ENCODE measurements at places on chromosomes 6 and 20.
A peak's percentile ranks its signal among the peaks of the same experiment; 100 is the strongest.

DNA sequence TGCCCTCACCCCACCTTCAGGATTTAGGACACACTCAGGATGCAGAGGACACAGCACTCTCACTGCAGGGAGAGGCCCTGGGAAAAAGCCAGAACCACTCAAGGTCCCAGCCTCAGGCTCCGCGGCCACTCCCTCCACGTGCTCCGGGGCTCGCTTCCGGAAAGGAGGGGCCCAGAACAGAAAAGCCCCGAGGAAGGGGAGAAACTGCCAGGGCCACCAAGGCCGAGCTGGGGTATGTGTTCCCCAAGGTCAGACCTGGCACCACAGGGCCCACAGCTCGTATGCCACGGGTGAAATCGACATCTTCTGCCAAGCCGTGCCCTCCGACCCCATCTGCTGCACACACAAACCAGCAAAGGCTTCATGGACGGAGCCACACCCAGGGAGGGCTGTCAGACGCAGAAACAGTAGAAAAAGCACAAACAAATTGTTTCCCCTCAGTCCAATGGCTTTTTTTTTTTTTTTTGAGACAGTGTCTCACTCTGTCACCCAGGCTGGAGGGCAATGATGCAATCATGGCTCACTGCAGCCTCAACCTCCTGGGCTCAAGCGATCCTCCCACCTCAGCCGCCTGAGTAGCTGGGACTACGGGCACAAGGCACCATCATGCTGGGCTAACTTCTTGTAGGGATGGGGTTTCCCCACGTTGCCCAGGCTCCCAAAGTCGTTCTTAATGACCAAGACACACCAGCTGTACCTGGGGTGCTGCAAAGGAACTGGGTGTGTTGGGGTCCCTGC is 33.4 kb downstream of the SLC2A4RG start:
- DNase-seq, result no peak

DNA sequence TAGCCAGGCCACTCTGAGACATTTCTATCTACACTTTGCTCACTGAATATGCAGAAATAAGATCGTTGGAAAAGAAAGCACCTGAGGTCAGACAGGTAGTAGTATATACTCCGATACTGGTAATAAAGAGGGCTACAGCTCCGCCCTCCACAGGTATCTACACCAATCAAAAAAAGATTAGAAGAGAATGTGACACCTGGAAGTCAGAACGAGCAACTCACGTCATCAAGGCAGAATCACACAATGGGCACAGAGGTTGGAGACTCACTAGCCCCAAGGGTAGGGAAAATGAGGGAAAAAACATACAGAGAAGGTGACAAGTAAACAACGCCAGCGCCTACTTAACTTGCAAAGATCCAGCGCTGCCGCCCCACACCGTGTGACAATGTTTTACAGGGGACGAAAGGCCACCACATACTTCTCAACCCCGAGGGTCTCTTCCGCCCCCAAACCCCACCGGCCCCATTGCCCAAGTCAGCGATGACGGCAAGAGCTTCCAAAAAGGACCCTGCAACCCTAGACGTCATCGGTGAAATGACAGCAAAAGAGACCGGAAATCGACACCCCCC is 653 bp downstream of the LMBRD1 start:
- peak; percentile 13 for DNase-seq

GRCh38 chr6:111061508-111061907 is 25.8 kb upstream of the SLC16A10 start:
- DNase-seq, result no peak

DNA sequence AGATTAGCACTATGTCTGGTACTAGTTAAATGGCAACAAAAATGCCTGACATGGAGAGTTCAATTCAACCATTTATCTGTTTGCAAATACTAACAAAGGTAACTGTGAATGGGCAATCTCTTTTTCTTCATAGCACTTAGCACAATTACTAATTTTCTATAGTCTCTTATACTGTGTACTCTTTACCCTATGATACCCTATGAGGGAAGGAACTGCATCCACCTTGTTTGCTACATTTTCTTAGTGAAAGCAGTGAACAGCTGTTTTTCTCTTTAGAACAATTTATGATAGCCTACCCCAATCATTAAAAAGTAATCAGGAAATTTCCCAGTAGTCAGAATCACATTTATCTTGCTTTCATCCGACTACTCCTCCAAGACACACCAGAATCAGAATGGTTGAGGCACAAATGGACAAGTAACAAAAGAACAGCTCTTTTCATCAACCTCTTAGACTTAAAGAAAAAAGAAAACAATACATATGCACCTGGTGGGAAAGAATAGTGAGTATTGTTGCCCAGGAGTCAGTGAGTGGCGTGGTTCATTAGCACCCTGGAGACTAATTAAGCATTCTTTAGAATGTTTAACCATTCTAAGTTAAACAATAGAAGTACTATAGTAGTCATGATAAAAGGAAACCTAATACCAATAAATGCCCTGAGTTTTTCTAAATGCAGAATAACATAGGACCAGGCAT is 16.7 kb downstream of the ZNF292 start:
- DNase-seq, result no peak

DNA sequence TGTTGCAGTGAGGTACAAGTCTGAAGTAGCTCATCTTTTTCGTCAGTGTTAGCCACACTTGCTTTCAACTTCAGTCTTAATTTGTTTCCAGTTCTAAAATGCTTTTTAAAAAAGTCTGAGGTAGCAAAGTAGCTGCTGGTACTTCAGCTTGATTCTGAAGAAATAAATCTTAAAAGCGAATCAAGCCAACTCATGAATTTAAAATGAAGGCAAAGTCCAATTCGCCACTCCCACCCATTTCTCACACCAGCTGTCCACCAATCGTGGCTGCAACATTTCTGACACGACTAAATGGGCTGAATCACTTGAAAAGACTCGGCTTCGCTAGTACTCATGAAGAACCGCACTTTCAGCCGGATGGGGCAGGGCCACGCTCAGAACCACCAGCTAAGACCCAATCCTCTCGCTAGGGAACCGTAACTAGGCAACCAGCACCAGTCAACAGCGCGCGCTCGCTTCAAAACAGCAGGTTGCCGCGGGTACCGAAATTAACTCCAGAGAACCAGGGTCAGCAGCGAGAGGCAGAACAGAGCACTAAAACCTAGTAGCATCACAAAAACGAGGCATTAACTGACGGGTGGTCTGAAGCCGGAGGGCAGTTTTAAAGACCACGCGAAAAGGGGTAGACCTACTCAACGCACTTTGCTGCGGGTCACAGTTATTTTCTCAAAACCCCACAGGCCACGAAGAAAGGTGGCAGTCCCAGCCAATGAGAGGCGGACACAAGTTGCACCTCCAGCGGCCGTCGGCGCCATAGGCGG is 900 bp downstream of the BCLAF1 start:
- DNase-seq, result peak; percentile 85

DNA sequence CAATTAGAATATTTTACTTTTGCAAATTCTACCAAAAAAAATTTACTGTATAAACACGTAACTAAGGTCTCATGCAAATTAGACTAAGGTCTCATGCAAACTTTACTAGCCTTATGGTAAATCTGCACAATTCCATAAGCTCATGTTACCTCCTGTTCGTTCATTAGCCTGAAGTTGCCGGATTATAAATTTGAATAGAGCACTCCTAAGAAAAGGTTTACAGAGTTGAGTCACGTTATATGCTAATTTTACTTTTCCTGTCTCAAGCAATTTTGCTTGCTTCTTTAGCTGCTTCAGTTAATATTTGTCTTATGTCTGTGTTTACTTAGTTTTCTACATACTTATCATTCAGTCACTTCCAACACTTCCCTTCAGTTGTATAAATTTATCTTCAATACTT is 1434.0 kb upstream of the EYS start:
- no peak for DNase-seq

- no peak for DNase-seq
Observed at GRCh38 chr20:62494537-62494936, 18.7 kb upstream of the GATA5 start.

Data from pulmonary artery endothelial cell (primary cell).